ENCODE measurements at places on chromosomes 7 and 10. TPM values are rescaled to one million over a fixed set of nuclear protein-coding genes. Genes with fewer than 3 reads are reported as not detected.

The ZNF365 gene
- total RNA-seq = 11.0 TPM

The KCP gene
- total RNA-seq = 0.20 TPM

The MYO1G gene
- total RNA-seq = 0.11 TPM

GRCh38 chr10:84191106-84191505 is 3.2 kb upstream of the CDHR1 start:
- no peak for DNase-seq

- no peak for DNase-seq
Measured at GRCh38 chr10:123470336-123470921, 195.7 kb upstream of the GPR26 start.

GRCh38 chr10:88071879-88072278 is 208.5 kb downstream of the PTEN start:
- DNase-seq = no peak

The SPDYE6 gene
- not detected for total RNA-seq

DNA sequence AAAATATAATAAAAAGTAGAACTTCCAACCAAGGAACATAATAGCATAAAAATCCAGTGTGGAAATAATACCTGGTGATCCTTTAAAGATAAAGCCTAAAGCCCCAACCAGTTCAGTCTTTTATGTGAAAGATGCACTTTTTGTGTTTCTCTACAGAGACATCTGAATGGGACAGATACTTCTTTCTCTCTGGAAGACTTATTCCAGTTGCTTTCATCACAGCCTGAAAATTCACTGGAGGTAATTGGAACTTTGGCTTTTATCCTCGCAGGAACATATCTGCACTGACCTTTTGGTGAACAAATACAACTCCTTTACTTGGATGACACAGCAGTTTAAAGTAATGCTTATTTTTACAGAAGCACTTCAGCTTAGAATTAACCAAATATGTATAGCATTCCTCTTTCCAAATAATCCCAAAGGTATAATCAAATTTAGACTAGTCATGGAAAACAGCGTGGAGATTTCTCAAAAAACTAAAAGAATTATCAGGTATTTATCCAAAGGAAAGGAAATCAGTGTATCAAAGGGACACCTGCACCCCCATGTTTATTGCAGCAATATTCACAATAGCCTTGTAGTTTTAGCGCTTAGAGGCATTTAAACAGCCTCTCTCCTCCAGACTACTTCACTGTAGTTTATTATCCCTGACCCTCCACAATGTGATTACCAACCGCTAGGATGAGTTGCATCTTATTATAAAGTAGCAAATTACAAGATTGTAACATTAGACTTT is 16.8 kb downstream of the HNRNPA2B1 start:
- DNase-seq = no peak

DNA sequence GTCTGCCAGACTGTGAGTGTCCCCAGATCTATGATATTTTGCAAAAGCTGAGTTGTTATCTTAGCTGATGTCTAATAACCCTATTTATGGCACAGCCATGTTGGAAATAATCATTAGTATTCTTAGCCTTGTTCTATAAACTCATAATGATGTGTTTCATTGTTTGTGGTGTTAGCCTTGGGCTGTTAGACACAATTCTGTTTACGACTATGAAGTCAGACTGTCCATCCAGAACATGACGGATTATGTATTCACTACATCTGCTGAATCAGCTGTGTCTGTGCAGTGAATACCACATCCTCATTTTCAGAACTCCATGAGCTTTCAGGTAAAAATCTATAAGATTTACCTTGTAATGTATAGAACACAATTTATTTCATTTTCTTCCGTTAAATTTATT is 577.1 kb downstream of the NRG3 start:
- DNase-seq = no peak

DNA sequence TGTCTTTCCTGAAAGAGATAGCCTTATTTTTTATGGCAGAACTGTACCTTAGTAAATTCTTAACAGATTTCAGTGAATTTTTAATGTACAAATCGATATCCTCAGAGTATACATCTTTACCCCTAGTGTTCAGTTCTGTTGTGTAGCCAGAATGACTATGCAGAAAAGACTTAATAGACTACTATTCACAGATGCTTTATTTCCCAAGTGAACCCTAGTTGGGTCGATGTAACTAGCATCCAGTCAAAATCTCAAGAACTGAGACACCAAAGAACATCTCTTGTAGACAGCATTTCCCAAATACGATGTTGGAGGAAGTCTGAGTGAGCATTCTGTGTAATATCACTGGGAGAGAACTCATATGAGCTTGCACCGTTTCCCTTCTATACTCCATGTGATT is 1.5 kb downstream of the AKR1C3 start:
- no peak for DNase-seq

- peak; percentile 42 for DNase-seq
Measured at GRCh38 chr10:11521860-11522259, 89.6 kb downstream of the USP6NL start.

DNA sequence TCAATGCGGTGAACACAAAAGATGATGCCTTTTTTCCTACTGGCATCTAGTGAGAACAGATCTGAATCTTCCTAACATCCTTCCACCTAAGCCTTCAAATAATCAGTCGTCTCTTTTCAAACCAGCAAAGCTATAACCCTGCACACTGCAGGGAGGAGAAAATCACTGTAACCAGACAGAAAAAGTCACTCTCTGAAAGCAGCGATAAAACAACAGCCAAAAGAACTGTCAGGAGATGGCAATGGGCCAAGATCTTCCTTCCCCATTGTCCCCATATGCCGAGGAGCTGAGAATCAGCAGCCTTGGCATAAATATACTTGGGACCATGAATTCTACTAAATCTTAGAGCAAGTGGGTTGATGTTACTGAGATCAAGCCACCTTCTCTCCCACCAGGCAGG is 13.1 kb downstream of the FZD9 start:
- DNase-seq = no peak

DNA sequence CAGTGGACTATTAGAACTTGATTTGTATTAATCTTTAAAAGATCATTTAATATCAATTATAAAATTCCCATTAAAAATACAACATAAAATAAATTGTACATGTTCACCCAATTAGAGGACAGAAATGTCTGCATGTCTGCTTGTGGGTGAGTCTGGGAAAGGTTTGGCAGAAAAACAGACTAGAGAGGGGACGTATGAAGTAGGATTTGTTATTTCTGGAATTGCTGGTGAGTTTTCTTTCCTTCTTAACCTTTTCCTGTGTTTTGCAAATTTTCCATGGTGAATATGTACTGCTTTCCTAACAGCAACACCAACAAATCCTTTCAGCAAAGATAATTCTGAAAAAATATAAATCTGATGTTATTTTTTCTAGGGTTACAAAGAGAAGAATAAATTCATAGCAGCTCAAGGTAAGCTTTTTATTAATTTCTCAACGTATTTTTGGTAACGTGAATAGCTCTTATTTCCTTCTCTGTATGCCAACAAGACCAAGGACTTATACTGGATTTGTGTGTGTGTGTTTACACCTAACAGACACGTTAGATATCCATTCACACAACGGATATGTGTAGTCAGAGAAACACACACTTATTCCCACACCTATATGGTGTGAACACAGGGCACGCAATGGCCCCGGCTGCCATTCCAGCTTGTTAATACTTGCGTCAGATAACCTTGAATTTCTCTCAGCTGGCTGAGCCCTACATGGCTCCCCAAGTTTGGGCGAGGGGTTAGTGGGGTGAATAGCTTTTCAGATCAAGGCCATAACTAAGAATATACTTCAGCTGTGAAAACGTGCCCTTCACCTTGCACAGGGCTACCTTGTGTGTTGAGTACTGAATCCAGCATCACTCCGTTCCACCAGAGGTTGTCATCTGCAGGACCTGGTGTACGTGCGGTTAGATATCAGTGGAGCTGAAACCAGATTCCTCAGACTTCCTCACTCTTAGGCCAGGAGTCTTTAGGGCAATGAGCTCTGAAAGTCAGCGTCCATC is 64.6 kb downstream of the MKI67 start:
- no peak for DNase-seq

GRCh38 chr10:3773460-3774017 is 11.5 kb downstream of the KLF6 start:
- peak; percentile 31 for DNase-seq

The PGAM1 gene
- total RNA-seq = 706 TPM

The RET gene
- total RNA-seq = 0.79 TPM

GRCh38 chr10:51400392-51401096 is 298.9 kb downstream of the CSTF2T start:
- DNase-seq = no peak

The FAM221A gene
- 3.0 TPM for total RNA-seq

The UTF1 gene
- total RNA-seq = 0.18 TPM

DNA sequence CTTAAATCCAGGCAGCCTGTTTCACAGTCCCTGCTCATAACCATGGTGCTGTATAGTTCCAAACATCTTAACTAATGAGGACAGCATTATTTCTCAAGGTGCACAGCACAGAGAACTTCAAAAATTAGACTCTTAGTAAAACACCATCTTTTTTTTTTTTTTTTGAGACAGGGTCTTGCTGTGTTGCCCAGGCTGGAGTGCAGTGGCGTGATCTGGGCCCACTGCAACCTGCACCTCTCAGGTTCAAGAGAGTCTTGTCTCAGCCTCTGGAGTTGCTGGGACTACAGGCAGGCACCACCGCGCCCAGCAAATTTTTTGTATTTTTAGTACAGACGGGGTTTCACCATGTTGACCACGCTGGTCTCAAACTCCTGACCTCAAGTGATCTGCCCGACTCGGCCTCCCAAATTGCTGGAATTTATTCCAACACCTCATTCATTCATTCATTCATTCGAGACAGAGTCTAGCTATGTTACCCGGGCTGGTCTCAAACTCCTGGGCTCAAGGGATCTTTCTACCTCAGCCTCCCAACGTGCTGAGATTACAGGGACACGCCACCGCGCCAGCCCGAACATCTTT is 507 bp upstream of the TMEM254 start:
- DNase-seq = peak; percentile 1

DNA sequence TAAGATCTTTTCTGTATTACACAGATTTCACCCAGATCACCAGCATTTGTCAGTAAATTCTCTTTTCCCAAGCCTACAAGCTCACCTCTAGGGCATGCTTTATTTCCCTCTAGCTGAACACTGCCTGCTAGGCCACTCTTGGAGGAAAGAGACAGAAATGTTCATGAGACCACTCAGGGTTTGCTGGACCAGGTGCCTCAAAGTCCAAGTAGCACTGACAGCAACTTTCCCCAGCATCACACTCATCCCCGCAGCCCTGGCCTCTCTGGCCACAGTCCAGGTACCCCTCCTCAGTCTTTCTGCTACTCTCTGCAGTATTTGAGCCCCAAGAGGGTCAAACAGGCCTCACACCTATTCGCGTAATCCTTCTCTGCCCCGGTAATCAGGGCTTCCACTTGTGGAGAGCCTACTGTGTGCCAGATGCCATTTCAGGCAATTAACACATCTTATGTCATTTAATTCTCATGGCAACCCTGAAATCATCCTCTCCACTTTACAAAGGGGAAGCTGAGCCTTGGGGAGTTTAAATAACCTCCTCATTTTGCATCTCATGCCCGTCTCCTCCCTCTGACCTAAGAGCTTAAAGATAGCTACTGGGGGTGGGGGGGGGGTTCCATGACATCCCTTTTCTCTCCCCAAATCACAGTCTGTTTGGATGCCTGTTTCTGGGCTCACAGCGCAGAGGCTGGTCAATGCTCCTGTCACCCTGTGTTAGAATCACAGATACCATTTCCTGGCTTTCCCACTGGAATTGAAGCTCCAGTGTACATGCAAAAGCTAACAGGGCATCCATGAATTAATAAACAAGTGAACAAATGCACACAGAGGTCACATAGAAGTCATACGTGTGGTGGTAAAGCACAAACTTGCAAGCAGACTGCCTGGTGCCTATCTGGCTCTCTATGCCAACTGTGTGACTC is 88.5 kb downstream of the PRLHR start:
- DNase-seq = no peak

DNA sequence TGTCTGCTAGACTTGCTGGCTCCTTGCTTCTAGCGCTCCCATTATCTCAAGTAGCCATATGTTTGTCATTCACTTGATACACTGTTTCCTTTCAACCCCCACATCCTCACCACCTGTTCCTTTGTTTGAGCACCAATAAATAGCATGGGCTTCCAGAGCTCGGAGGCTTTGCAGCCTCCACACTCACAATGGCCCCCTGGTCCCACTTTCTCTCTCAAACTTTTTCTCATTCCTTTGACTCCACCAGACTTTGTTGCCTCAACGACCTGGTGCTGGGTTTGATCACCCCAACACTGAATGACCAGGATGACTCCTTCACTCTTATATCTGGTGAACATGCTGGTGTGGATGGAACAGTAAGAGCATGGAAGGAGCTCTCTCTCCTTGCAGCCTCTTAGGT is 114.5 kb upstream of the TRIM24 start:
- no peak for DNase-seq

DNA sequence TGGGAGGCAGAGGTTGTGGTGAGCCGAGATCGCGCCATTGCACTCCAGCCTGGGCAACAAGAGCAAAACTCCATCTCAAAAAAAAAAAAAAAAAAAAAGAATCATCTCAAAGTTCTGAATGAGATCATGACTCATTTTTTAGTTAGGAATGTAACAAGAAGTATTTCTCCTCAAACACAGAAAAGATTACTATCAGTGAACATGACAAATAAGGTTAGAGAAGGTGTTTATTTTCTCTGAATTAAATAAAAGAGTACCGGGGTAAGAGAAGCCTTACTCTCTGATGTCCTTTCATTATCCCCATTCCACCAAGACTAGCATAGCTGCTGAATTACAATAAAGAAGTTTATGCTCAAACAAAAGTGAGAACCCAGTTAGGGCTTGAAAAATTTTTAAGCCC is 50.1 kb downstream of the IPMK start:
- peak; percentile 66 for DNase-seq

- DNase-seq = no peak
Measured at GRCh38 chr7:1694611-1695511, 24.8 kb downstream of the ELFN1 start.

GRCh38 chr10:119653916-119654315 is 2.7 kb downstream of the BAG3 start:
- DNase-seq = no peak

The SUN3 gene
- total RNA-seq = not detected

GRCh38 chr7:47952224-47952623 is 4.0 kb upstream of the PKD1L1 start:
- no peak for DNase-seq

DNA sequence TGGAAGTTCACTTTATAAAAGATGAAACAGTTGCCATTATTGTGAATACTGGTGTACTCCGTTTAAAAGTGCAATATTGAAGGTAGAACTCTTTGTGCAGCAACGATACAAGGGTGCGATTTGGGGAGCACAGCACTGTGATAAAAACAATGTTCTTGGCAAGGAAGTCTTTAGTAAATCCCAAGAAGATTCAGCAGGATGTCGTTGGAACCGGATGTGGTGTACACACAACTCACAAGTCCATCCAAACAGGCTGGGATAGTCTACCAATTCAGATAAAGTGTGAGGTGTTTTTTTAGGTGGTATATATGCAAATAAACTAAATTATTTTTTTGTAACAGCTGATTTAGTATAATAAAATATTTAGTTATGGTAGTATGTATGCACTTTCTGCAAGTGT is 46.7 kb downstream of the ZNF777 start:
- no peak for DNase-seq

The FEZF1 gene
- 0.61 TPM for total RNA-seq

The RELN gene
- 0.98 TPM for total RNA-seq

The ENTPD1 gene
- total RNA-seq = 0.95 TPM

- DNase-seq = peak; percentile 6
Measured at GRCh38 chr7:64849250-64849923, 53.7 kb upstream of the ZNF273 start.

The SPDYE1 gene
- total RNA-seq = not detected
